Aorta (tissue), 5 donors: ENCODE measurements at places on chromosomes 11 and 22.

GRCh38 chr11:120517801-120518291 is 6.3 kb downstream of the GRIK4 start:
- no peak for DNase-seq

DNA sequence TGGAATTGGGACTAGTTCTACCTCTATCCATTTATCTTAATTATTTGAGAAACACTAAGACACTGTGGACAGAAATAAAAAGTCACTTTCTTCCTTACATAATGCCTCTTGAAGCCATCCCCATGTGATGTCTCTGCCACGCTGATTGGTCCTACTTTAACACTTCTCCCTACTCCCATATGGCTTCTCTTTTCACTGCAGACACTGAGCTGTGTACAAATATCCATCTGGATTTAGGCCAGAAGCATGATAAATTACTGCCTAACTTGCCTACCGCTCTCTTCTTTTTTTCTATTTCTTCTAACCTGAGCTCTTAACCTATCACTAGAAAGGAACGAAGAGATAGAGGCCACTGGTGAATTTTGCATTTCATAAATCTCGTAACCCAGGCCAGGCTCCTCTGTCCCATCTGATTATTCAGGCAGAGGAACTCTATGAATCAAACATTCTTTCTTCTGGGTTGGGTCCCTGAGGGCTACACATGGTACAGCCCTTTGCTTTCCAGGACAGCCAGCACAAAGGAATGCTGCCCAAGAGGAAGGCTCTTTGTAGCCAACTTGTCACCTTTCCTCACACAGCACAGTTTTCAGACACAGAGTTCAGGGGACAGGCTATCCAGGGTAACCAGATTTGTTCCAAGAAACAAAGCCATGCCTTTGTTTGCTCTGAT is 878.5 kb upstream of the LRRC4C start:
- no peak for DNase-seq

DNA sequence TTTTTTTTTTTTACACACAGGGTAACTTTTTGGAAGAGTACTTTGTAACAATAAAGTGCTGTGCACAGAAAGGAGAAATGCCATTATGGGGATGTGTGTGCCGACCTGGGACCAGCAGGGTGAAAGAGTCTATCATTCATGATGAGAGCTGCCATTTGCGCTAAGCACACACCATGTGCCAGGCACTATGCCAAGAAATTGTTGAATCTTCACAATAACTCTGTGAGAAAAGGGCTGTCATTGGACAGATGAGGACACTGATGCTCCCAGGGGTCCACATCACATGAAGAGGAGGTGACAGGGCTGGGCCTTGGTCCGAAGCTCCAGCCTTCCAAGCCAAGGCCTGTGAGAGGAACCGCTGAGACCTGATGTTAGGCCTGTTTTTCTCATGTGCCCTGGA is 5.6 kb downstream of the DUSP18 start:
- DNase-seq = no peak

GRCh38 chr11:106369224-106369623 is 291.8 kb downstream of the AASDHPPT start:
- no peak for DNase-seq

DNA sequence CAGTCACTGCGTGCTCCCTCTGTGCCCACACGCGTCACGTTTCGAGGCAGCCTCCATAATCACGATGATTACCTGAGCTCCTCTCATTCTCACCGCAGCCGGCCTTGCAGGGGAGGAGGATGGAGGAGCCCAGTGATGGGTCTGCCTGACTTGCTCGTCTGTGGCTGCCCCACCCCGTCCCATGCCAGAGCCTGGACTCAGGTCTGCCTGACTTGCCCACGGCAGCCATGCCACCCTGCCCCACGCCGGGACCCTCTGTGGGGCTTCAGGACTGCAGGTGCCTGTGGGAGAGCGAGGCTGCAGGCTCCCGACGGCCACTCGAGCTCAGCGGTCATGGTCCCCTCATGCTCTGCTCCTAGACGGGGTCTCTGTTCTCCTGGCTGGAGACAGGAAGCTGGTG is 1025.1 kb downstream of the BRD1 start:
- peak; percentile 46 for DNase-seq

- no peak for DNase-seq
Measured at GRCh38 chr22:21760640-21761039, 25.0 kb upstream of the YPEL1 start.

DNA sequence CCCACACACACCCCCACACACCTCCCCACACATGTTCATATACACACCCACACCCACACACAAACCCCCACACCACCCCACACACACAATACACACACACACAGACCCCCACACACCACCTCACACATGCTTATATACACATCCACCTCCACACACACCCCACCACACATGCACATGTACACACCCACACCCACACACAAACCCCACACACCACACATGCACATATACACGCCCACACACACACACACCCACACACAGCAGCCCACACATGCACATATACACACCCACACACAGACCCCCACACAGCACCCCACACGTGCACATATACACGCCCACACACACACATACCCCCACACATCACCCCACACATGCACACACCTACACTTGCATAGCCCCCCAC is 29.1 kb downstream of the KCNC1 start:
- no peak for DNase-seq

DNA sequence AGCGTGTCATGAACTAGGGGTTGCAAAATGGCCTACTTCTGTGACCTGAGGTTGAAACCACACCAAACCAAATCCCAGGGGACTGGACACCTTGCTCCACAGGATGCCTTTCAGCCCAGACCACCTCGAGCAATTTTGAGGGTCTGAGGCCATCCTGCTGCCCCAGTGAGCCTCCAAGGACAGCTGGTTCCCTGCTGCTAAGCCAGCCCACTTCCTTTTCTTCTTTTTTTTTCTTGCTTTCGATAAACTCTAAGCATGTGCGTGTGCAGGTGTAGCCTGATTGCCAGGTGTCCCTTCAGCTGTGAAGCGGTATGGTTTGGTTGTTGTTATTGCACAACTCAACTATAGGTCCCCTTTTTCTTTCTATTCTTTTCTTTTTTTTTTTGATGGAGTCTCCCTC is 2.7 kb downstream of the CRYBB1 start:
- DNase-seq = no peak

DNA sequence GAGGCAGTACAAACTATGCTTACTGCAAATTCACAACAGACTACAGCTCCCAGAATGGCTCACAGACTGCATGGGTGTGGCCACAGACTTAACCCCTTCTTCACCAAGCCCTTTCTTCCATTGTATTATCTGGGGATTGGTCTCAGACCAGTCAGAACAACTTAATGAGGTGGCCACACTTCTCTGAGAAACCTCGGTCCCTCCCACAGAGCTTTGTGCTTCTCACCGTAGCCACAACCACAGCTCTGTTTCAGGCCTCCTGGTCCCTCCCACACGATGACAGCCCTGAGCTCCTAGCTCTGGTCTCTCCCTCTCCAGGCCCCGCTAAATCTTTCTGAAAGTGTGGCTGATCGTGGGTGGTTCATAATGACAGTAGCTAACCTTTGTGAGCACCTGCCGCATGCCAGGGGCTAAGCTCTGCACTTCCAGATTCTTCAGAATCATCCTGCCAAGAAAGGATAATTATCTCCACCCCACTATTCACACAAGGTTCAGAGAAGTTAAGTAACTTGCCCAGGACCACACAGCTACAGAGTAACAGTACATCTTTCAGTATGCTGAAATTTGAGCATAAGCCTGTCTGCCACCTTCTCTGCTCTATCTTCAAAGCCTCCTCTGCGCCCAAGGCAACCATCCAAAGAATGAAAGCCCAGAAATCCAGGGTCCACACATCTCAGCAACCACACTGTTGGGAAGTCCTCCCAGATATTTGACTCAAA is 5.4 kb downstream of the PDE2A start:
- DNase-seq = no peak

DNA sequence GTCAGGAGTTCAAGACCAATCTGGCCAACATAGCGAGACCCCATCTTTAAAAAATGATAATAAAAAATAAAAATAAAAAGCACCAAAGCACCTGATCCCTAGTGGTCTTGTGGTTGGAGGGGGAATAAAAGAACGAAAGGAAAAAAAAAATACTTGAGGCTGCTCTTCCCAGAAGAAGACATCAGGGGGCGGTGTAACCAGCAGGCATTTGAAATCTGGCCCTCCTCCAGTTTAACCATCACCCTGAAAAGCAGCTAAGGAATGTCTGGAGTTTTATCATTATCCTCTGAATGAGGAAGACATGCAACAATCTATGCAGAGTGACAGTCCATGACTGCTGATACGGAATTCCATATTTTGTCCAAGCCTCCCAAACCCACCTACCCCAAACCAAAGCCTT is 5.6 kb upstream of the KCTD17 start:
- no peak for DNase-seq

- DNase-seq = no peak
Measured at GRCh38 chr11:559712-560304, 730 bp downstream of the LMNTD2 start.

GRCh38 chr22:30038219-30038618 is 42.0 kb upstream of the HORMAD2 start:
- no peak for DNase-seq

DNA sequence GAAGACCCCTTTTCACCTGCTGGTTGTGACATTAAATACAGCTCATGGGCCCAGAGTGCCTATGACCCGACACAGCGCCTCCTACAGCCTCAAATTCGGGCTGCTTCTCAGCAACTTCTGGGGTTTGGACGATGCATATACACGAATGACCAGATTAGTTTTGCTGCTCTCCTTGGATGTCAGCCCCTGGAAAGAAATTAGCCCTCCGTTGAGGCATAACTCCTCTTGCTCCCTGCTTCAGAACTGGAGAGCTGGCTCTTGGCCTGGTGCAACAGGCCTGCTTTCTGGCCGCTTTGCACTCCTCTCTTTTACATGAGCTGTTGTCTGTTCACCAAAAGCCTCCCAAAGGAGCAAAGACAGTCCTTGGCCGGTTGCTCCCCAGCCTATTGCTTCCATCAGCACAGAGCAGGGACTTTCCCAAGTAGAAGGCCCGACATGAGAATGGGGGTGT is 3.3 kb downstream of the TECTA start:
- no peak for DNase-seq

DNA sequence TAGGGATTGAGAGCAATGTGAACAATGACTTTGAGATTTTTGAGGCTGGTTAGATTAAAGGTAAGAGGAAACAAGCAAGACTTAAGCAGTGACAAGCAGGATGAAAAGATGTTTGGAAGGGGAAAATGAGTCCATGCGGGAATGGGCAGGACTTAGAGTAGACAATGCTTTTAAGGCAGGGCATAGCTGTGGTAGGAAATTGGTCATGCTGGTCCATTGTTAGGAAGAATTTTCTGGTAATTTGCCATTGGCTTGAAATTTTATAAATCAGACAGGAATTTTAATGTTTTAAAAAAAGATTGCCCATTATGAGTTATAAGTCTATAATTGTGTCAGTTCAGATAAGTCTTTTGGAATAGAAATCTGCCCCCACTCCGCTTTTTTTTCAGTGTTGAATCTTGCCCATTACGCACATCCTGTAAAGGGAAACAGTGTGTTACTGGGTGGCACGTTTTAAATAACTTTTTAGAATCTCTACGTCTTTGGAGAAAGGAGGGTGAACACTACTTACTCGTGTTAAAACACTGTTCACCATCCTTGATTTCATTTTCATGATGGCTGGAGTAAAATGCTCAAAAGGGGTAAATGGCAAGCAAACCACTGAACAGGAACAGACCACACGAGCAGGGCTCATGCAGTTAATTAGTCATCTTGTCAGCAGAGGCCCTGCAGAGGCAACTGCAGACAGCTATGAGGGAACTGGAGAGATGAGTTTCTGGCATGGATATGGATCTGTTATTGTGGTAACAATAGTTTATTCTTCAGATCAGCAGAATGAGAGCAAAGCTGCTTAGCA is 25.0 kb downstream of the SWAP70 start:
- no peak for DNase-seq

DNA sequence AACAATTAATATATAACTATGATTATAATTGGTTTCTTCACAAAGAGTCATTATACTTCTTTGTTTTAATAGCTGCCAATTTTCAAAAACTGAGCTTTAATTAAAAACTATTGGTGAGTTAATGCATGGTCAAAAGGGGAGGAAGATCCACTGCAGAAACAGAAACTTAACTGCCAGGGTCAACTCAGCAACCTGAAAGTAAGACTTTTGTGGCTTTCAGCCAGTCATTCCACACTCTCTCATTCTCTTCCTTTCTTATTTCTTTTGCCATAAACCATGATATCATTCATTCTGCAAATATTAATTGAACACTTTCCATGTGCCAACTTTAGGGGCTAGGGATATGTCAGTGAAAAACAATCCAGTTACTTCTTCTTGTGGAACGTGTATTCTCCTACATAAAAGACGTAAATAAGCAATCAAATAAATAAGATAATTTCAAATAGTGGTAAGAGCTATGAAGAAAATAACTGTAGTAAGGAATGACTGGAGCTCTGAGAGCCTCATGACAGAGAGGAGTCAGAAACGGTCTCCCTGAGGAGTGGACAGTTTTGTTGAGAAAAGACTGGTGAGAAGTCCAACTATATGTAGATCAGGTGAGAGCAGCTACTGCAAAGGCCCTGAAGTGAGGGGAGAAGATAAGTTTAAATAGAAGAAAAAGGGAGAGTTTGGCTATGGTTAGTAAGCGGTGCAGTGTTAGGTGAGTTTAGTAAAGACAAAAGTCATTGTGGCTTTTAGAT is 130.5 kb downstream of the GRIA4 start:
- DNase-seq = no peak

DNA sequence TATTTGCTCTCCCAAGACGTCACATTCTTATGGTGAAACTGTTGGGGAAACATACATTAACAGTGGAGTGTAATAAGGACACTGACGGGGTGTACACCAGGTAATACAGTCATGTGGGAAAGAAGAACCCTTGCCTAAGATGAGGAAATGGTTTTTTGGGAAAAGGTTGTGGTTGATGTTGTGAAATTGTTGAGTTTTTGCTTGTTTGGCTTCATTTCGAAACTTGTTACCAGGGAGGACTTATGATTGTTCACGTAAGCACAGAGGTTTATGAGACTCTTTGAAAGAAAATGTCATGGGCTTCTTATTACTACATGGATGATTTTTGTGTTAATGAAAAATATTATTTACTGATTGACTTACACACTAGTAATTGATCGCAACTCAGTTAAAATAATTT is 16.8 kb downstream of the ANO3 start:
- no peak for DNase-seq

- no peak for DNase-seq
Measured at GRCh38 chr11:125190566-125190965, 26.0 kb downstream of the PKNOX2 start.

- no peak for DNase-seq
Measured at GRCh38 chr11:11814614-11815452, 26.9 kb upstream of the USP47 start.

DNA sequence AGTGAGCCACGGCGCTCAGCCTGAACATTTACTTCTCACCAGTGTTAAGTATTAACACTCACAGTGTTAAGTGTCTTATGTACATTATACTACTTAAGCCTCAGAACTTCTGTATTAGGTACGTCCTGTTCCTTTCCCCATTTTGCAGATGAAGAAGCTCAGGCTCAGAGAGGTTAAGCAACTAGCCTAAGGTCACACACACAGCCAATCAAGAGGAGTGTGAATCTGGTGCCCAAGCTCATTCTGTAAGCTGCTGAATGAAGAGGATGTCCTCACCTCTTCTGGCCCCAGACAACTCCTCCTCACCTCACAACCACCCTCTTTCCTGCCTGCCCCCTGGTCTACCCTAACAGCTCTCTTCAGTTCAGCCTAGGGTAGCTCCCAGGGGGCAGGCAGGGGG is 29.9 kb downstream of the CREB3L1 start:
- no peak for DNase-seq

- DNase-seq = no peak
Measured at GRCh38 chr22:26318975-26319374, 110.1 kb upstream of the ASPHD2 start.

GRCh38 chr11:99069856-99070444 is 49.2 kb downstream of the CNTN5 start:
- DNase-seq = peak; percentile 66

- DNase-seq = no peak
Measured at GRCh38 chr11:27208846-27209245, 154.2 kb downstream of the CCDC34 start.
